Kasumi-1 (cell line): ENCODE measurements at places on chromosomes 1 and 21.

- no peak for DNase-seq
These were observed 36.4 kb downstream of the MAP3K7CL start for GRCh38 chr21:29166853-29167252.

GRCh38 chr1:224420106-224420505 is 14.5 kb downstream of the WDR26 start:
- no peak for DNase-seq

DNA sequence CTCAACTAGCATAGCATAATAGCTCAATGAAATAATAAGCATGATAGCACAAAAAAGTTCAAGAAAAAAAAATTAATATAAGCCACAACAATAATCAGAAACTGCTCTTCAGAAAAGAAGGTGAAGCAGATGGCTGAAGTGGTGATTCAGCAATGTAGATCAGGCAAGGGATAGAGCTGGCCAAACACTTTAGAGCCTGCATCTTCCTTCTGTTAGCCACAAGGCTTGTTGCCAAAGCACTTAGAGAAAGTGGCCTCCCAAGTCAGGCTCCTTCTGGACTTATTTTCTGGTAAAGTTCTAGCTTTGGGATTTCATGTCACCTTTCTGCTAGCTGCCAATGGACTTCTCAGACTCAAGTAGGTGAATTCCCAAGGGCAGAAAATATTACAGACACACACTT is 60.3 kb upstream of the C1orf87 start:
- no peak for DNase-seq

DNA sequence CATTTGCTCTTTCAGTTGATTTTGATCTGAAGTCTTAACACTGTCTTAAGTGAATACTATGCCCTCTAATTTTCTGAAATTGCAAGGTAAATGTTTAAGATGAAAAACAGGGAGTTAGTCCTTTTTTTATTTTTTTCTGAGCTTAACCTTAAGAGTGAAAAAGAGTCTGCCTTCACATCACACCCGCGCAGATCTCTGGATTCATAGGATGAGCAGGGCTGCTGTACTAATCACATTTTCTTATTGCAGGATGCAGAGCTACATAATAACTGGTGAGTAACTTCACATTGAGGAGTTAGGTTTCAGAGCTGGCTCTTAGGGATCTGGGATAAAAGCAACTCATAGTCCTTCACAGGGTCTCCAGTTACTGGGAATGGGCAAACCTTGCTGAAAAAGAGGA is 188.7 kb upstream of the ATP1B1 start:
- peak; percentile 11 for DNase-seq

DNA sequence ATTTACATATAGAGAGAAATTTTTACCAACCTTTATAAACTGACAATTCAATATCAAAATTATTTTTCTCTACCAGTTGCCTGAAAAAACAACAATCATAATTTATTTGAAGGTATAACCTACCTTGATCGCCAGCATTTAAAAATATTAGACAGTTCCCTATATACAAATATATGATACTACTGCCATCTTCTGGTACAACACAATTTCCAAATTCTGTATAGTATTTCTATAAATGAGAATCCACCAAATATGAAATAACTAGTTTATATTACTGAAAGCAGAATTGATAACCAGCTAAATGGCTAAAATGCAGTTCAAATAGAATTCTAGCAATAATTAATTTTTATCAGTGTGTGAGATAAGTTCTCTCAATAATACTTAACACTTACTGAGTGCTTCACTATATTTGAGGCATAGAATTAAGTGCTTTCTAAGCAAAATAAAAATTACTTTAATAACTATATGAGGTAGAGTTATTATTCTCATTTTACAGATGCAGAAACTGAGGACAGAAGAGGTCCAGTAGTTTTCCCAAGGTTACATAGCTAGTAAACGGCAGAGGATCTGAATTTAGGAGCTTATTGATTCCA is 75.6 kb downstream of the PIGK start:
- peak; percentile 62 for DNase-seq

DNA sequence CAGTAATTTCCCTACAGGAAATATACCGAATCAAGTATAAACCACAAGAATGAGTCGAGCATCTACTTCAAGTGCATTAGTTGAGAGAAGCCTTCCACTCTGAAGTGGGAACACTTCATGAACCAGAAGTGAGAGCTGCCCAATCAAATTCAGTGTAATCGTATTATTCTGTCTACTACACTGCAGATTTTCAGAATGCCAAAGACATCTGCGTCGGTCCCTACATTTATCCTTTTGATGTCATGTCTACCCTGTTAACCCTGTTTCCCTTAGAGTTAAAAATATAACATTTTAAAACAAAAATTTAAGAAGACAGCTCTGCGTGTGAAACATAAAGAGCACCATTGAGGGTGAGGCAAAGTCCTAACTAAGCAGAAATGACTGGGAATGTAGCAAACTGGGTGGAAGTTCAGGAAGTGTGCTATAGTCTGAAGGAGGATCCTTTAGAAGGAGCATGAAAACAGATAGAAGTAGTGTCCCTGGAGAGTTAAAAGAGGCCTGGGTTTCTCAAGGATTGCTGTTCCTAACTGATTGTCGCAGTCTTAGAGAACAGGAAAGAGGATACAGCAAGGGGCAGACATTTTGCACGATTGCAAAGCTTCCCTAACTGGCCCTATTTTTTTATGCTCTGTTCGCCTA is 291.2 kb downstream of the PTPRC start:
- peak; percentile 93 for DNase-seq

DNA sequence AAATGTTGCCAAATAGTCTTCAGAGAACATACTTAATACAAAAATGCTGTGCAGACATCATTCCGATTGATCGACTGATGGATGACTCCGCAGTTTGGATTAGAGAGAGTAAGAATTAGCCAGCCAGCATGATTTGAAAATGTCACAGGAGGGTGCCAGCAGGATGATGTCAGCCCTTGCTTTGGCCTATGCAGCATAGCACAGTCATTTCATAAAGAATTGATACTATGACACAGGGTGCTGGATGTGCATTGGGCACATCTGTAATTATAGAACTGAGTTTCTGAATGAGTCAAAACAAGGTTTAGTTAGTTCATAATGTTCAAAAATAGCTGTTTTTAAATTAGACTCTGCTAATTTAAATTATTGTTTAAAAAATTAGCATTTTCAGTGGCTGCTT is 21.6 kb upstream of the TRAF5 start:
- no peak for DNase-seq

- no peak for DNase-seq
These were observed 7.4 kb upstream of the EDEM3 start for GRCh38 chr1:184761969-184762485.

GRCh38 chr1:246004301-246004700 is 502.8 kb downstream of the SMYD3 start:
- no peak for DNase-seq

GRCh38 chr1:76782809-76783208 is 84.5 kb upstream of the ST6GALNAC5 start:
- DNase-seq: no peak

DNA sequence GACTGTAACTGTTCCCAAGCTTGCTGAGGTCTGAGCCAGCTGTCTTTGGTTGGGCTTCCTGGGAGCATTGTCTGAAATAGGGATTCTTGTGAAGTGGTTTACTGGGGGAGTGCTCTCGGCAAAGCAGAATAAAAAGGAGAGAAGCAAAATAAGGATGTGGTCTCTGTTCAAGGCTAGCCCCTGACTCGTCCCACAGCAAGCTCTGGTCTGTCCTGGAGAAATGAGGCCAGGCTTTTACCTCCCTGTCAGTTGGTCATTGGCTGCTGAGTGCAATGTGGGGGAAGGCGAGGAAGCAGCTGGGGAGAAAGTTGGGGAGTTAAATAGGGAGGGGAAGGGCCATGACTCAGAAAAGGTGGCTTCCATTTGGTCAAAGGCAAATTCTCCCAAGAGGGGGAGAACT is 303.9 kb upstream of the DUSP10 start:
- peak; percentile 65 for DNase-seq

- DNase-seq: no peak
These were observed 9.2 kb upstream of the TNNI1 start for GRCh38 chr1:201430776-201431175.

DNA sequence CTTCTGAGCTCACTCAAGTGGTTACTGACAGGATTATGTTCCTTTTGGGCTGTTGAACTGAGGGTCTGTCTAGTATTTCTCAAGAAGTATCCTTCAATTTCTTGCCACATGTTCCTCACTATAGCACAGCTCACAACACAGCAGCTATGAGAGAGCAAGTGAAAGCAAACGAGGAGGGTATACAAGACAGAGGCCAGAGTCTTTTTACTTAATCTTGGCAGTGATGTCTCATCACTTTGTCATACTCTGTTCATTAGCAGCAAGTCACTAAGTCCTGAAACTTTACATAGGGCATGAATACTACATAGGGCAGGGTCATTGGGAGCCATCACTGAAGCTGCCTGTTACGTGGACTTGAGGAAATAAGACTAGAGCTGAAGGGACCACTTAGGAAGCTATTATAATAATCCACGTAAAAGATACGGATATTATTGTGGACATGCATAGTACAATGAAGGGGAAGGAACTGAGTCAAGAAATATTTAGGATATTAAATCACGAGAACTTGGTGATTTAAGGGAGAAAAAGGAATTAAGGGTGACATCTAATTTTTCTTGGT is 63.7 kb downstream of the SLC30A7 start:
- DNase-seq: no peak

- DNase-seq: no peak
These were observed 107.5 kb downstream of the RGL1 start for GRCh38 chr1:183912265-183912886.

DNA sequence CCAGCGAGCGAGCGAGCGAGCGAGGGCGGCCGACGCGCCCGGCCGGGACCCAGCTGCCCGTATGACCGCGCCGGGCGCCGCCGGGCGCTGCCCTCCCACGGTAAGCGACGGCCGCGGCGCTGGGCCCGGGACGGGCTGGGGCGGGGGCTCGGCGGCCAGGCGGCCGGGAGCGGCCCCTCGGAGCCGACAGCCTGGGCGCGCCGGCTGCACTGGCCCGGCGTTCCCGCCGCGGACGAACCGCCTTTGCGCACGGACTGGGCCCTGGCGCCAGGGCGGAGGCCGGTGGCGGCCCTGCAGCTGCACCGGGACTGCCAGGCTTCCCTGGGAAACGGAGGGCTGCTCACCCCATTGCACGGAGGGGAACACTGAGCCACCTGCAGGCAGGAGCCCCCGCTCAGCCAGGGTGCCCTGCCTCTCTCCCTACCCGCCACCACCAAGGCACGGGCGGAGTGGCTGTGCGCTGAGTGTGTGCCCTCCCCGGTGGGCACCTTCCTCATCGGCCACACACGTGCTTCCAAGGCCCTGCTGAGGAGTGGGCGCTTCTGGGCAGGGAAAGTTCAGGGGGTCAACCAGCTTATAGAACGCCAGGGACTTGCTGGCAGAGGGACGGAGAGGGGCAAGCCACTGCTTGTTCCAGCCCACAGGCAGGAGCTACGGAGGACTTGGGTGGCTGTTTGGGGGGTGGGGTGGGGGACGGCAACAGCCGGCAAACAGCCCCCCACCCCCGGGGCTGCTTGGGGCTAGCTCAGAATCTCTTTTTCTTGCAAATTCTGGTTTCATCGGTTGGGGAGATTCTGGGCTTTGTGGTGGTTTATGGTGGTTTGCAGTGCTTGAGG is 532 bp downstream of the CSF1 start:
- no peak for DNase-seq

DNA sequence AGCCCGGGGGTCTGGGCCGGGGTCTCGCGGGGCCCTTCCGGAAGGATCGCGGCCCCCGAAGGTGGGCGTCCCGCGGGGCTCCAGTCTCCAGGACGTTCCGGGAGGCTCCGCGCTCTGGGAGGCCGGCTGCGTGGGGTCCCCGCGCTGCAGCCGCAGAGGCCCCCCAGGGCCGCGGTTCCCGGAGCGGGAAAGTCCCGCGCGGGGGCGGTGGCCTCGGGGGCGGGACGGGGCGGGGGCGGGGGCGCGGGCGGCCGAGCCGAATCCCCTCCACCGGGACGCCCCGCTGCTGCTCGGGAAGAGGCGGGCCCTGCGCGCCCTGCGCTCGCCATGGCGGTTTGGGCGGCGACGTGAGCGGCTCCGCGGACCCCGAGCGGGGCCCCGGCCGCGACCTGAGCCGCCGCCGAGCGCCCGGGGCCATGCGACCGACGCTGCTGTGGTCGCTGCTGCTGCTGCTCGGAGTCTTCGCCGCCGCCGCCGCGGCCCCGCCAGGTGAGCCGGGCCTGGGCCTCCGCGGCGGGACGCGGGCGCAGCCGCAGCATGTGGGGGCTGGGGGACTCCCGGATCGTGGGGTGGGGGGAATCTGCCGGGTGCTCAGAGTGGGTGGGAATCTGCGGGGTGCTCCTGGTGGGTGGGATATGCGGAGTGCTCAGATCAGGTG is at the start of gene IFNGR2:
TSS of gene IFNGR2 (plus strand) at position 286 of the 658 bp plus-strand sequence. CDS start at position 417, 131 bp downstream.
- peak; percentile 9 for DNase-seq

- no peak for DNase-seq
These were observed 18.3 kb upstream of the HJV start for GRCh38 chr1:146039844-146040194.

GRCh38 chr1:21434394-21434793 is 5.5 kb upstream of the NBPF3 start:
- no peak for DNase-seq

- no peak for DNase-seq
These were observed 38.9 kb downstream of the KCTD3 start for GRCh38 chr1:215606036-215606435.

DNA sequence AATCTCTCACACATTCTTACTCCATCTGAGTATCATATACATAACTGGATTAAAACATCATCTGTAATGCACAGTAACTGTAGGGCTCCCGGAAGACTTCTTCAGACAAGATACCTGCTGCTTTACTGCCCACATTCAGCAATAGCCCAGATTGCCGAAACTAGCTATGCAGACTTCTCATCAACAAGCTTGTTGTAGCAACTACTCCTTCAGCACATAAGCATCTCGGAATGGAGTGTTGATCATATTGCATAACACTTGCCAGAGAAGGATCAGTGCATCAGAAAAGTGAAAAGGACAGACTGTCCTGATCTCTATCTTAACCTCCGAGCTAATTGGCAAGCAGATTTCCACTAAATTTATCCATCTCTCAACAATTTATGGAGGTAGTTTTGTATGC is 354.6 kb upstream of the C1orf87 start:
- no peak for DNase-seq

GRCh38 chr1:116298746-116299145 is 74.3 kb upstream of the ATP1A1 start:
- no peak for DNase-seq

GRCh38 chr21:27595716-27596115 is 628.8 kb upstream of the ADAMTS5 start:
- DNase-seq: no peak

GRCh38 chr1:176791906-176792305 is 328.9 kb downstream of the PAPPA2 start:
- DNase-seq: no peak

GRCh38 chr1:188476606-188477005 is 1647.9 kb downstream of the PLA2G4A start:
- DNase-seq: no peak

GRCh38 chr1:24209097-24209496 is 22.0 kb upstream of the IFNLR1 start:
- DNase-seq: no peak

GRCh38 chr1:14851760-14852159 is 253.3 kb downstream of the KAZN start:
- no peak for DNase-seq

- DNase-seq: no peak
These were observed 1.7 kb upstream of the TMEM50B start for GRCh38 chr21:33481314-33481943.

- DNase-seq: no peak
These were observed 40.2 kb downstream of the TOMM20 start for GRCh38 chr1:235088430-235088829.

- no peak for DNase-seq
These were observed at the start of gene ZBTB18 for GRCh38 chr1:244050835-244051444. Gene ZBTB18, plus strand, starts transcription at chr1:244051283. Its CDS starts 149 bp downstream, at chr1:244051432.
